ENCODE measurements at places on chromosomes 7 and 10.

GRCh38 chr7:69670701-69671100 lies 72.4 kb downstream of the AUTS2 start:
- no peak for DNase-seq

DNA sequence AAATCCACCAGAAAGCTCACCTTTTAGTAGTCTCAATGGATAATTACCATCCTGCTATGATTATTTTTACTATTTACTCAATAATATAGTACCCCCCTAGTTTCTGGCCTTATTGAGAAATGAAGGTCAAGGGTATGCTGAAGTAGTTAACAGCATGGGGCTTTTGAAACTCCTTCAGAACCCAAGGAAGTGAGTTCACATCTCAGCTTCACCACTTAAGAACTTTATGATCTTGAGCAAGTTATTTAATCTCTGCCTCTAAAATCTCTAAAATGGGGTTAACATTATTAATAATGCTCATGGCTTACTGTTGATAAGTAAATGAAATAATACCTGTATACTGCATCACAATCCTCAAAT lies 5.8 kb downstream of the MTPN start:
- DNase-seq = no peak

DNA sequence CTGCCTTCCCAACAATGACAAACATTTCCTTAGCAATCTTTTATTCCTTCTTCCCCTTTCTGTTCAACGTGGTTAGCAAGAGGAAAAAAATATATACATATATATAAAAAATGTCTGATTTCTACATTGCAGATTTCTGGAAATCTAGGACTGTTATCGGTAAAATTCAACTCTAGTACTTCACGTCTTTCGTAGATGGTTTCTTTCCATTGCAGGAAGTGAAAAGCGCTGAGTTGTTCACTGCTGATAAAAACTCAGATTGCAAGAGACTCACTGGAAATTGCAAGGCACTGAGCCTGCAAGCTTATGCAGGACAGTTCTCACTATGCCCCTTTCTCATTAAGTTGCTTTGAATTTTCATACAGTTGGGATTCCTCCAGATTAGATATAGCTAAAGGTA lies 23.9 kb downstream of the KIN start:
- DNase-seq = no peak

DNA sequence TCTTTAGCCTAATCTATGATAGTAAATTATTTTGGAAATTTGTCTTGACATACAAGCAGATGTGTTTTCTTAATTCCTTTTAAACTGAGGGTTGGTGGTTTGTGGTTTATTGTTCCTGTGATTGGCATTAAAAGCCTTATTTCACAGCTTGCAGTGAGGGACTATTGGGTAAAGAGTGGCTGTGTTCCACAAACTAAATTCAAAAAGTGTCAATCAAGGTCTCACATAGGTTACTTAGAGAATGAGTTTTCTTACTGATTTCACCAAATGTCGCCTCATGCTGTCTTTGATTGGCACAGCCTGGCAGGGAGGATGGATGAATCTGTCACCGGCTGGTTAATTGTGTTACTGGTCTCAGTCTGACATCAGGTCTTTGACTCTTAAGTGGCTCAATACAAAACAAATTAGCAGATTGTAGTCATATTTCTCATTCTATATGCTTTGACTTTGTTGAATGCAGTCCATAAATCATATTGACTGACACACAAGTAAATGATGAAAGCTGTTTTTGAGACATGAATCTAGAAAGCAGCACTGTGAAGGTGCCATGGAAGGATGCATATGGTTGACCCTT lies 66.8 kb upstream of the CYP26C1 start:
- peak; percentile 20 for DNase-seq

GRCh38 chr7:38432671-38433070 lies 159.2 kb upstream of the TARP start:
- no peak for DNase-seq
